T-helper 22 cell (primary cell): ENCODE measurements at places on chromosomes 3 and 15.

GRCh38 chr3:33388374-33389100, 51.7 kb downstream of the UBP1 start:
- DNase-seq = no peak

- no peak for DNase-seq
Measured at GRCh38 chr3:63762180-63762579, 56.9 kb upstream of the C3orf49 start.

DNA sequence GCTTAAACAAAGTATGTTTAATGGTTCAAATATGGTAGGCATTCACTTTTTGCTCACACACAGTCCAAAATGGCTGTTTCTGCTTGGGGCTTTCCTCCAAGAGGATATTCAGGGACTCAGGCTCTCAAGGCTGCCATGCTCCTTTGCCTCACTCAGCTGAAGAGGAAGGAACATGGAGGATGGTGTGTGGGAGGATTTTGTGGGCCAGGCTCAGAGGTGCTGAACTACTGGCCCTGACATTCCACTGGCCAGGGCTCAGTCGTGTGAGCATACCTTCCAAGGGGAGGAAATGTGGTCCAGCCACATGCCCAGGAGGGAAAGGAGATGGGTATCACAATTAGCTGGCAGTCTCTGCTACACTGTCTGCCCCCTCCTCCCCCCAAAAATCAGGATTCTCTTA, 8.7 kb downstream of the PXYLP1 start:
- no peak for DNase-seq

GRCh38 chr3:50587806-50588758, 18.8 kb downstream of the HEMK1 start:
- no peak for DNase-seq

GRCh38 chr15:40454904-40455391, 14.2 kb downstream of the BAHD1 start:
- DNase-seq = no peak
